ENCODE measurements at places on chromosomes 4 and X.

- DNase-seq: no peak
Observed at GRCh38 chr4:99875071-99875470, 19.2 kb downstream of the LAMTOR3 start.

DNA sequence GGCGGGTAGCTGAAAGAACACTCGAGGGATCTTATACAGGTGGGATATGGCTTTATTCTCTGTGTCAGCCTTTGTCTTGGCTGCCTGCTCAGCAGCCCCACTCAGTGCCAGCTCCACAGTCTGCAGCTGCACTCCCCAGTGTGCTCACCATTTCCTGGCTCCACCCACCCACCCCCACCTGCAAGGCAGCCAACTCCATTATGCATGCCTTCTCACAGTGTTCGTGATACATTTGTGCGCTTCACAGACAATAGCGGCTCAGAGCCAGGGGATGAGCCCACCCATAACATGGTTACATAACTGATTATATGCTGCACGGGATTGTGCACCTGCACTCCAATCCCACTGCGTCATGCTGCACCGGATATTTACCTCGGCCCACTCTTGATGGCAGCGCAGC lies 8.8 kb upstream of the TMEM128 start:
- DNase-seq: peak; percentile 17

DNA sequence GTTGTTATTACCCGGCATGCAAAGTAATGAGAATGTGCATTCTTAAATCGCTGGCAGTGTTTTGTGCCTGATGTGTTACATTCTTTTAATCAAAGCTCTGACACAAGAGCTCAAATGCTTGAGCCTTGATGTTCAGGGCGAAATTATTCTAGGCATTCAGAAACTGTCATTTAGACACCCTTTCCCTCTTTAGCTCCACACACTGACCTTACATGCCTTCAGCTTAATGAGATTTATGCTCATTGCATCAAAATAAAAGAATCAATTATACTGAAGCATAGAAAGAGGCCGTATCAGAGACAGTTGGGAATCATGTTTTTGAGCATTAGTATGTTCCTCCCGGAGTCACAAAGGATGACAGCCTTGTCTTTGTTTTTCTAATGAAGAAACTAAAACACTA lies 56.7 kb downstream of the FAM114A1 start:
- no peak for DNase-seq

GRCh38 chr4:152936446-152937335 lies 568 bp downstream of the FHDC1 start:
- DNase-seq: no peak

GRCh38 chrX:100368167-100368566 lies 41.9 kb downstream of the PCDH19 start:
- peak; percentile 1 for DNase-seq

DNA sequence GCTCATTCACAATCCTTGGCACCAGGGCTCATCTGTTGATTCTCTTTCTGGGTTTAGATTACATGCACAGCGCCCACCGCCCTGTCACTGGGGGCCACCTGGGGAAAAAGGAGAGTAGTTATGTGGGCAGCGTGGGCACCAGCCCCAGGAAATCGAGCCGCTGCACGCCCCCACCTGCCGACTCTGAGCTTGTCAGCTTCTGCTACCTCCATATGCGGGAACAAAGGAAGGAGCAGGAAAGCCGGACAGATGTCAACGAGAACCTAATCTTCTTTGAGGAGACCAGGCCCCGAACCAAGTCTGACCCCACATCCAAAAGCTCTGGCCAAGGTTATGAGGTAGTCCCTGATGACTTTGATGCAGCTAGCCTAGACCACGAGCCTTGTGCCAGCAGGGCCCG lies 31.0 kb upstream of the PRPS1 start:
- DNase-seq: no peak

DNA sequence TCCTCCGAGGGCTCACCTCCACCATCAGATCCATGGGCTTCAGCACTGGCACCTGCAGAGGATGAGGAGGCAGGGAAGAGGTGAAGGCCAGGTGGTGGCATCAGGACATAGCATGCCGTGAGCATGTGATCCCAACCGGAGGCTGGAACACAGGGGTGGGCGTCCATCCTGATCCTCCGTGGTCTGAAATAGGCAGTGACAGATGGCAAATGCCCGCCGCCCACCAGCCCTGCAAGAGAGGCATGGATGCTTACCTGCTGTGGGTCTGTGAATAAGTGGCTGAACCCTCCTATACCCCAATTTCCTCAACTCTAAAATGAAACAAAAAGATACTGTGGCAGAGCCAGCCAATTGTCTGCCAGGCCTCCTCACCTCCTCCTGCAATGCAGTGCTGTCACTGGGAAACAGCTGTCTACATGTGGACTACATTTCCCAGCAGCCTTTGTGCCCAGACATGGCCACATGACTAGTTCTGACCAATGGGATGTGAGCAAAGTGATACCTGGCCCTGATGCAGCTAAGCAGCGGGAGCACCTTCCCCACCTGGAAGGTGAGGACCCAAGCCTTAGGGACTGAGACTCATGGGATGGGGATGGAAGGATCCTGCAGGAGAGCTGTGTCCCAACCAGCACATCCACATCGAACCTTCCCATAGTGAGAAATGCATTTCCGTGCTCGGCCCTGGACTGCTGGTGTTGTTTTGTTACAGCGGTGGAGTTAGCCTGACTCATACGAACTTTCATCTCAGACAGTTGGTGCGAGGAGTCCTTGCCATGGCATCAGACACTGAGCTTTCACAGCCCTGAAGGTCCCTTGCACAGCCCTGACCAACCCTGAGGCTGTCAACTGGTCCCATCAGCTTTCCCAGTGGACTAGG lies 99.5 kb downstream of the PPP2R2C start:
- peak; percentile 45 for DNase-seq

- no peak for DNase-seq
Observed at GRCh38 chr4:158018221-158018830, 154.5 kb downstream of the GASK1B start.

DNA sequence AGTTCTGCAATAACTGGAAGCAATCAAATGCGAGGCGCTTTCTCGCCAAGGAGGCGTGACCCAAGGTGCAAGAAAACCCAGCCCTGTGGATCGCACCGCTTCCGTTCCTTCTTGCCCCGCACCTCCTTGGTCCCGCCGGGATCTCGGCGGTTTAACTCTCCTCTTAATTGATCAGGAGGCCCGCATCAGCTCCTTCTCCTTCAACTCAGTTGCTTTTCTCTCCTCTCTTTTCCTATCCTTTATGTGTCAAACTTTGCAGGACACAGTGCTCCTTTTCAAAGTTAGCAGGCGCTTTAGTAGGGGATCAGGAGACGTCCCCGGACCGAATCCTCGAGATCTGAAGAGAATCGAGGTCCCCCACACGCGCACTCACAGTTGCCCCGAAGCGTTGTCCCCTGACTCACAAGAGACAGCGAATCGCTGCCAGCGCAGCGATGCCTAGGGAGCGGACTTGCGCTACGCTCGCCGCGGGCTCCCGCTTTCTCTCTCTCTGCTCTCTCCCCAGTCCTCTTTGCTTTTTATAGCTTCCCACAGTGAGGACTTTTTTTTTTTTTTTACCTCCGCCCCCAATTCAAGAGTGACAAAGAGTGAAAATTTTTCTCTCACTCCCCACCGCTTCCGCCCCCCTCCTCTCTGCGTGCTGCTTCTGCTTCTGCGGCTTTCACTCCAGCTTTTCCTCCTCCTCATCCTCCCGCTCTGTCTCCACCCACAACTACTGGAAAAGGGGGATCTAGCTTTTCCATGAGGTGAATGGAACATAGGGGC lies at the start of gene DKK2:
DKK2 (minus strand) TSS at position 495 of the 765 bp plus-strand sequence. CDS start 722 bp downstream, outside the sequence.
- peak; percentile 12 for DNase-seq

DNA sequence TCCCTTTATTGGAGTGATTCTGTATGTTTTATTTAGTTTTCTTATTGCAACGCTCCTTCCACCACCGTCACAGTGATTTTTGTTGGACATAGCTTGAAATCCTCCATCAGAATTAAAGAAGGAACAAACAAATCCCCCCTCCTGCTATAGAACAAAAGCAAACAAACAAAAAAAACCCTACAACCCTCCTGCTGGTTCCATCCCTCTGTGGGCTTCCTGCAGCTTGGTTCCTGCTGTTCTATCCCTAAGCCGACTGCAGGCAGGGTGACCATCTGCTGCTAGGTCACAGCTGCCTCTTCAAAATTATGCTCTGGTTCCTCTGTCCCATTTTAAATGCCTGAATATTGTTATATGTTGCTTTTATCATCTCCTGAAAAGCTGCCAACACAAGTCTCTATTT lies 116.8 kb upstream of the AGA start:
- DNase-seq: no peak

GRCh38 chr4:150079081-150079581 lies 886 bp downstream of the DCLK2 start:
- DNase-seq: no peak

GRCh38 chr4:16801356-16801755 lies 97.1 kb downstream of the LDB2 start:
- no peak for DNase-seq

GRCh38 chr4:61507091-61507490 lies 307.0 kb downstream of the ADGRL3 start:
- DNase-seq: no peak

Measured in Jurkat, Clone E6-1 (cell line).